ENCODE measurements at places on chromosomes 7 and 10.
A peak's percentile ranks its signal among the peaks of the same experiment; 100 is the strongest.

DNA sequence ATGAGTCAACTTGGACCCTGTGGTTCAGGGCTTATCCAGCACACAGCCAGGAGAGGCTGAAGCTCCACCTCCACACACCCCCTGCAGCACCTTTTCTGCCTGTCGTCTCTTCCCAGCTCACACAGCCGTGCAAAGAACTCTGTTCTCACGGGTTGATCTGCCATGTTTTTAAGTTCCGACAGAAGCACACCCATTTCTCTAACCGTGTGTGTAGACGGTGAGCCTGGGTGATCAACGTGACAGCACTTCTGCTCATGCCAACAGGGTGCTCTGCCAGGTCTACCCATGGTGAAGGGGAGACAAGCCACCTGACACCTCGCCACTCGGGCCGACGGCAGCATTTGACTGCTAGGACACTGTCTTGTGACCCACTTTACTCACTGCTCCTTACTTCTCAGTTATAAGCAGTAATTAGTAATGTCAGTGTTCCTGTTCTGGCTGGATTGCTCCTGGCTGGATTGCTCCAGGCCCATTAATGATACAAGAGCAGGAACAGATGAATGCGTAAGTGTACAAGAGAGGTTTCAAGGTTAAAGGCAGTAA, 90.5 kb downstream of the RNF216 start:
- peak; percentile 32 for DNase-seq

- no peak for DNase-seq
Observed at GRCh38 chr10:132749371-132749795, 36.6 kb downstream of the NKX6-2 start.

- DNase-seq, result no peak
Observed at GRCh38 chr7:65960351-65961074, 21.5 kb downstream of the GUSB start.

DNA sequence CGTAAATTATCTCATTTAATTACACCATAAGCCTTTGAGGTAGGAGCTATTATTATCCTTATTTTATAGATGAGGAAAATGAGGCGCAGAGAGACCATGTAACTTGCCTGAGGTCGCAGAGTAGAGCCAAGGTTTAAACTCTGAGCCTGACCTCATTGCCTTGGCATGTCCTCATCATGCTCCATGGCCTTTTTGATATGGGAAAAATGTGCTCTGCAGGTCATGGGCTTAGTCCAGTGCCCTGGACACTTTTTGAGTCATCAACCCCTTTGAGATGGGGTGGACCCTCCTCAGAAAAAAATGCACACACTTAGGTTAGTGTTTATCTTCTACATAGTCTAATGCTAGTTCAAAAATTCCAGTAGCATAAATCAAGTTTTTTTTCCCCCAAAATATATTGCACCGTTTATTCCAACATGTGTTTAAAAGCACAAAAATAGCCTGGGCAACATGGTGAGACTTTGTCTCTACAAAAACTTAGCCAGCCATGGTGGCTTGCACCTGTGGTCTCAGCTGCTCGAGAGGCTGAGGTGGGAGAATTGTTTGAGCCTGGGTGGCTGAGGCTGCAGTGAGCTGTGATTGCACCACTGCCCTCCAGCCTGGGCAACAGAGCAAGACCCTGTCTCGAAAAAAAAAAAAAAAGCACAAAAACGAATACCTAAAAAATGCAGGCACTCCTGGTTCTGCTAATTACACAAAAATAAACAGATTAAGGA, 28.6 kb upstream of the TMEM178B start:
- no peak for DNase-seq

DNA sequence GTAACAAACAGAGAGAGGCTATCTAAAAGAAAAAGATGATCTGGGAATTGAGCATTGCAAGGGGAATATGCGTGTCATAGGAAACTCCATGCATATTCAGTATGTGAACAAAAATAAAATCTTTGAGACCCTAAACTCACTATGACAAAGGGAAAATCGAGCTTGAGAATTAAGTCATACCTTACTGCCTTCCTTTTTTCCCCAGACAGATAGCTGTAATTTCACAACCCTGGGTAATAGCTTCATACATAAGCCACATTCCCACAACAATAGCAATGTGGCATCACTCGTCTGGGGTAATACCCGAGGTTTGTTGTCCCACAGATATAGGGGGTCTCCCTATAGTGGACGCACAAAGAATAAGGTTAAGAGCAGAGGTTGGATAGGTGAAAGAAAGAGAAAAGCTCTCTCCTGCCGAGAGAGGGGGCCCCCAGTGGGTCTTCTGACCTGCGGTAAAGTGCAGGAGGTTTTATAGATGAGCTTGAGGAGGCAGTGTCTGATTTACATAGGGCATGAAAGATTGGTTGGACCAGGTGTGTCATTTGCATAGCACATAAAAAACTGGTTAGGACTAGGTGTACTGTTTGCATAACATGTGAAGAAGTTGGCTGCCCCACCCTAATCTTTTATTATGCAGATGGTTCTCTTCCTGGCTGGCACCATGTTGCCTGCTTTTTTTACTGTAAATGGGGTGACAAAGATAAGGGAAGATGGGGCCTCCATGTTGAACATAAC, 11.6 kb downstream of the CYP3A43 start:
- DNase-seq, result no peak

- DNase-seq, result no peak
Observed at GRCh38 chr10:118543714-118544400, 51.6 kb downstream of the PRLHR start.

DNA sequence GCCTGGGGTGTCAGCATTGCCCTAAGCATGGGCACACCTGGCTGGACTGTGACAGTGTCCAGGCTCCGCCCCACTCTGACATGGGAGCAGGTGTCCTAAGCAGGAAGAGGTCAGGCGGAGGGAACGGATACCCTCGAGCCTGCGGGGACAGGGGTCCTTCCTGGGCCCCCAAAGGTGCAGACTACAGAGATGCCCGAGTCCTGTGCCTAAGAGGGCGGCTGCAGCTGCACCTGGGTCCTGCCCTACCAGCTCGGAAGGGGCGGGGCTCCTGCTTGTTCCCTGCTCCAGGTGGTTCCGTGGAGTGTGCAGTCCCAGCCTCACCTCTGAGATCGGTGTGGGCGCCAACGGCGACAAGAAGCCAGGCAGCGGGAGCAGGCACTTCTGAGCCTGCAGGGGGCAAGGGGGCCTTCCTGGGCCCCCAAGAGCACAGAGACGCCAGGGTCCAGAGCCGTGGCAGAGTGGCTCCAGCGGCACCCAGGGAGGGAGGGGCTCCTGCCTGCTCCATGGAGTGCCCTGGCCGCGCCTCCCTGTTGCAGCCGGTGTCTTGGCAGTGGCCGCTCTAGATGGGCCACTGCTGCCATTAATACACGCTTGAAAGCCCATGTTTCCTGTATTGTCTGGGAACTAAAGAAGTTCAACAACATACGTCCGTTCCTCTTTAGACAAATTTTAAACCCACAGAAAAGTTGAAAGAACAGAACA, 64.5 kb upstream of the CACNA2D1 start:
- no peak for DNase-seq

DNA sequence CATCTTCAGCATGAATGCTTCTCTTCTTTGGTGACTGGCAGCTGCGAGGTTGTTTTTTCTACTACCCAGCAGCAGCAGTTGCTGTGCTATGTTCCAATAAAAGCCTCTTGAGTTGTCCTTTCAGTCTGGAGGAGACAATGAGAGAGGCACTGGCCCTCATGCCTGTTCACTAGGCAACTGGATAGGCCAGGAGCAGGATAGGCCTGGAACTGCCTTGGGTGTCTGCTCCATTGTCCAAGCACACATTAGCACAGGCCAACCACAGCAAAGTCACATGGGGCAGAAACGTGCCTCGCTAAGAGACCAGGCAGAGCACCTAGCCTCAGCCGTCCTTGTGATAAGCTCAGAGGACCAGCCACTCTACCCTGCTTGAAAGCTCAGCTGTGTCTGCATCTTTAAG, 76.9 kb upstream of the PDCD4 start:
- DNase-seq, result no peak

DNA sequence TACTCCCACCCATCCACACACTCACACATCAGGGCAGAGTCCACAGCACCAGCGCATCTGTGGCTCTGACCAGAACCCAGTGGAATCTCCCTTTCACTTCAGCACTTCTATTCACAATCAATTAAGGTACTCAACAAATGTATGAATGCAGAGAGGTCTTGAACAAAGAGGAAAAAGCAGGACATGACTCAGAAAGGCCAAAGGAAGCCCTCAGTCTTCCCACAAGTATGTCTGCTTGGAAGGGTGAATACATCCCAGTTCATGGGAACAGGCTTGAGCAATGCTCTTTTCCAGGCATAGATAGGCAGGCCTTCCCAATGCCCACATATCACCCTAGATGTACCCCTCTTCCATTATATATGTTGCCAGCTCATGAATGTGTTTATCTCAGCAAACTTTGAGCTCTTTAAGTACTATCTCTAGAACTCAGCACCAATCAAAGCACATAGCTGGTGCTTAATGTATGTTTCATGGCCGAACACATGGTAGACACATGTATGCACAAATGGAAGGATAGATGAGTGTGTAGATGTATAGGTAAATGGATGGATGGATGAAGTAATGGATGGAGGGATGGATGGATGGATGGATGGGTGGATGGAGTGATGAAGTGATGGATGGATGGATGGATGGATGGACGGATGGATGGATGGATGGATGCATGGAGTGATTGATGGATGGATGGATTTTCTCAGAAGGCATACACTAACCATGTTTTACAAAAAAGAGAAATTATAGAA, 507.6 kb downstream of the GRID1 start:
- DNase-seq, result no peak

DNA sequence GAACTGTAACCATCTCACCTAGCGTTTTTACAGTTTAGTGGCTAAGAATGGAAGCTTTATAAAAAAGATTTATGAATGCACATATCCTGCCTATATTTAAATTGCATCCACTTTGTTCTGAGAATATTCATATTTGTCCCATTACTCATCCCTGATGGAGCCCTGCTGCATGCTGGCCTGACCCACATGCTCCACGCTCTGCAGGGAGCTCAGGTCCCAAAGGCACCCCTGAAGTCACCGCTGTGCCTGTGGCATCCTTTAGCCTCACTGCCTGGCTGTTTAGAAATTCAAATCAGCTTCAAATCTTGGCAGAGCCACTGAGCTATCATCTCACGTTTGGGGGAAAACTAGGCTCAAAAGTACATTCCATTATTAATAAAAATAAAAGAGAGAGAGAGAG, 24.4 kb downstream of the C10orf90 start:
- no peak for DNase-seq

- DNase-seq, result no peak
Observed at GRCh38 chr7:147858421-147858820, 732.1 kb upstream of the C7orf33 start.

DNA sequence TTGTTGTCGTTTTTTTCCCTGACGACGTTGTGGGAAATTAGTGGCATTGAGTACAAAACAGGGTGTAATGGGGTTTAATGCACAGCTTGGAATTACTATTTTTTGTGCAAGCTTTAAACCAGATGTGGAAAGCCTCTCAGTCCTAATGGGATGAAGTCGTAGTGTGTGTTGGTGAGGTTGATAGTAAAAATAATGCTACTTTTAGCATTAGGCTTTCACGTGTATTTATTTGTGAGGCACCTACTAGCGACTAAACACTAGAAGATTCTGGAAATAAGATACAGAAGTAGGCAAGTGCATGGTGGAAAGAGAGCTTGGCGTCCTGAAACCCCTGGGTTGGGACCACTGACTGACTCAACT, 588 bp upstream of the ORC5 start:
- DNase-seq, result no peak
